Posterior vena cava (tissue), 2 donors: ENCODE measurements at places on chromosomes 13 and 19. TPM values are rescaled to one million over a fixed set of nuclear protein-coding genes. Genes with fewer than 3 reads are reported as not detected.

GRCh38 chr13:95195146-95195545 is 106.1 kb downstream of the ABCC4 start:
- DNase-seq, result no peak

ABCA7 gene
- 4.4 TPM for total RNA-seq

GRCh38 chr19:57389730-57390598 is at the start of gene ZNF548:
Gene ZNF548 (plus strand): TSS chr19:57389854. CDS start chr19:57390100, 246 bp downstream.
- DNase-seq, result peak; percentile 99

- no peak for DNase-seq
Observed at GRCh38 chr19:15441317-15441716, 8.4 kb downstream of the WIZ start.

DNA sequence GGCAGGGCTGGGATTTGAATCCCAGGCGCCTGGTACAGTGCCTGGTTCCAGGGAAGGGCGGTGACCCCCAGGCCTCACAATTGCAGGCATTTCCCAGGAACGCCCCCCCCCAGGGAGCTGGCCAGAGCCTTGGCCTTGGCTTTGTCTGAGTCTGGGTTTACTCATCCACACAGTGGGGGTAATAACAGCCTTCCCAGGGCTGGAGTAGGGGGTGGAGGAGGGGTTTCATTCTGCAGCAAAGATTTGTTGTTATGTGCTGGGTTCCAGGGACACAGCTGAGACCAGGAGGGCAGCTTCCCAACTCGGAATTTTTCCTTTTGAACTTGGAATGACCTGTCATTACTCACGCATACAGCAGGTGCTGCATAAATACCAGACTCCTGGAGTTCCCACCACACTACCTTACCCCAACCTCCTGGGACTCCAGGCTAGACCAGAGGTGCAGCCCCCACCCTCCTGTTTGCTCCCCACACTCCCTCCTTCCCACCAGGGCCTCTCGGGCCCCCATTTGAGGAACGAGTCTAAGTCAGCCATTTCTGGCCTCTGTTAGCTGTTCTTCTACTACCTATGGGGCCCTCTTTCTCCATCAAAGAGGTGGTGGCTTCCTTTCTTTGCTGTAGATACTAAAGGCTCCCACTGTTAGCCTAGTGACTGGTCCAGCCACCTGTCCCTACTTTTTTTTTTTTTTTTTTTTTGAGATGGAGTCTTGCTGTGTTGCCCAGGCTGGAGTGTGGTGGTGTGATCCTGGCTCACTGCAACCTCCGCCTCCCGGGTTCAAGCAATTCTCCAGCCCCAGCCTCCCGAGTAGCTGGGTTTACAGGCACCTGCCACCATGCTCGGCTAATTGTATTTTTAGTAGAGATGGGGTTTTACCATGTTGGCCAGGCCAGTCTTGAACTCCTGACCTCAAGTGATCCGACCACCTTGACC is 1.6 kb upstream of the ADAMTS10 start:
- peak; percentile 95 for DNase-seq

TUBB4A gene
- 0.48 TPM for total RNA-seq

SUGP2 gene
- total RNA-seq, result 50.4 TPM

- DNase-seq, result no peak
Observed at GRCh38 chr13:41488124-41488523, 30.8 kb downstream of the RGCC start.

DNA sequence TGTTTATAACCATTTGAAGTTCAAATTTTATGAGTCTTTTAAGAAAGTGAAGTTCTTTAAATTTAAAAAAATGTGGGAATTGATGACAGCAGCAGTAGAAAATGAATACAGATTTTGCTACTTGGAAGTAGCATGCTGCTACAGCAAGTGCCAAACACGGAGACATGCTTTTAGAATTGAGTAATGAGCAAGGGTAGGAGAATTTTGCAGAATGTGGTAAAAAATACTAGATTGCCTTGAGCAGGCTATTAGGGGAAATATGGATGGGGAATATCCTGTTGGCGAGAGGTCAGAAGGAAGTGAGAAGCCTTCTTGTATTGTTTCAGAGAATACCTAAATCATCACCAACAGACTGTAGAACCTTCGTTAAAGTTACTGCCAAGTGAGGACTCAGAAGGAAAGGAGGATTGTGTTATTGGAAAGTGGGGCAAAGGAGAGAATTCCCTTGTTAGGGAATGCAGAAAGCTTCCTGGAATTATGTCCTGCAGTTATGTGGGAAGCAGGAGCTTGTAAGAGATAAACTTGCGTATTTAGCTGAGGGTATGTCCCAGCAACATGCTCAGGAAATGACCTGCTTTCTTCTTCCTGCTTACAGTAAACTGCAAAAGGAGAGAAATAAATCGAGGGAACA is 32.4 kb upstream of the OXGR1 start:
- DNase-seq, result no peak

DNA sequence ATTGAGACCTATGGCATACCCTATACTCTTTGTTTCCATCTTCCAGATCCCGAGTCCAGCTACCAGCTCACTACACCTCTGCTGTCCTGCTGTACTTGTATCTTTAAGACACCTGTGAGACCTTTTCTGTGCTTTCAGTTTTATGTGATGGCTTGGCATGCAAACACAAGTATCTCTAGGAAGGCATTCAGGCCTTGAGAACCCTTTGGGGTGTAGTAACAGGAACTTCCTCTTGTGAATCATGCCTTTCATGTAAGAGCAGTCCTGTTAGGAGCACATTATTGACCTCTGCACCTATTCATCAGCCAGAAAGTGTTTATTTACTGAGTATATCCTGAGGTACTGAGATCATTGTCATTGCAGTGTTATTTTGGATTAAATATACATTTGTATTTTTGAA is 87.0 kb upstream of the HTR2A start:
- no peak for DNase-seq

- no peak for DNase-seq
Observed at GRCh38 chr13:104577071-104577815, 1511.0 kb upstream of the SLC10A2 start.

GRCh38 chr19:19746286-19747213 is 13.6 kb upstream of the ZNF14 start:
- no peak for DNase-seq

DNA sequence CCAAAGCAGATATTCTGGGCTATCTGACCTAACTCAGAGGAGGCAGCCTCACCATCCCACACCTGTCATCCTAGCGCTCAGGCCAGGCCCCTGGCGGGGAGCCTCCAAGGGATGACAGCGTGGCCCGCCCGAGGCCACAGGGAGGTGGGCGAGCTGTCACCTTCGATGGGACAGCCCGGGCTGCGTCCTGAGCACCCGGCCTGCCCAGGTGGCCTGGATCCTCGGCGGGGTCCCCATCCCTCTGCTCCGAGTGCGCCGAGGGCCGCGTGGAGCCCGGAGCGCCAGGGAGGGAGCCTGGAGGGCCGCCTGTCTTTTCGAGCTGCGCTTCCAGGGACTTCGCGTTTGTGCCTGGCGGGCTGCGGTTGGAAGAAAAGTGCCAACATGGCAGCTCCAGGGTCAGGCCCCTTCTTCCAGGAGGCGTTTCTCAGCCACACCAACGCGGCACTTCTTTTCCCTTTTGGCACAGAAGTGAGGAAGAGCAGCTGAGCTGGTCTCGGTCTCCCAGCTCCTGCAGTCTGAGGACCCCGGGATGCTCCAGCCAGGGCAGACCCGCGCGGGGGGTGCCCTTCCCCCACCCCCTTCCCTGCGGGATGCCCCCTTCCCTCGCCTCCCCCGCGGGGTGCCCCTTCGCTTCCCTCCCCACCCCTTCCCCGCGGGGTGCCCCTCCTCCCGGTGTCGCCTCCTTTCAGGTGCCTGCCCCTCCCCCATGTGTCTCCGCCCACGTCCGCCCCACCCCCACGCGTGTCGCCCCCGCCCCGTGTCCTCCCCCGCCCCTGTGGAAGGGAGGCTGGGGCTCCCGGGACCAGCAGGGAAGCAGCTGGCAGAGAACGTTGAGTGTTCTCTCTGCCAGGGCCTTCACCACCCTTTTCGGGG is 42.3 kb downstream of the GJA3 start:
- peak; percentile 84 for DNase-seq

ZNF497 gene
- 0.14 TPM for total RNA-seq

DNA sequence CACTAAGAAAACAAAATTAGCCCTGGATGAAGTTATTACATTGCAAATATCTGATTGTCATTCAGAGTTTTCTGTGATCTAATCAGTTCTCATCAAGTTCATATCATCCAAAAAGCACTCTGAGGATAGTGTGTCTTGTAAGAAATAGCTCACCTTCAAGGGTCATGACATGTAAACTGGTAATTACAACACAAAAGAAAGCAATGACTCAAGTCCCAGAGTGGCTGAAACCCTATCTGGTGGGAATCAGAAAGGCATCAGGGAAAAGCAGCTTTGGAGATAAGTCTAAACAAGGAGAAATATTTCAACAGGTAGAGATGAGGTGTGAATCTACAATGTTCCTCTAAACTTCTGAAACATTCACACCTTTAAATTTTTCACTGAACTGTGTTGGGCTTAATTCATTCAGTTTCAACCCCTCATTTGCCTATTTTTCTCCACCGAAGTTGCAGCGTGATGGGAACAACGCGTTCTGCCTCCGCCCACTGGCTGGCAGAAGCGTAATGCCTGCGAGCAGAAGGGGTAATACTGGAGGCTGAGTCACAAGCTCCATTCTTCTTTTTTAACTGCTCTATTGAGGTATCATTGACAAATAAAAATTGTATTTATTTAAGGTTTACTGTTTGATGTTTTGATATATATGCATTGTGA is 155.2 kb upstream of the IPO5 start:
- no peak for DNase-seq

- no peak for DNase-seq
Observed at GRCh38 chr19:30029721-30030510, 87.9 kb downstream of the URI1 start.

SWSAP1 gene
- 1.8 TPM for total RNA-seq

GRCh38 chr19:17553256-17553655 is 2.2 kb upstream of the COLGALT1 start:
- DNase-seq, result peak; percentile 87

DNA sequence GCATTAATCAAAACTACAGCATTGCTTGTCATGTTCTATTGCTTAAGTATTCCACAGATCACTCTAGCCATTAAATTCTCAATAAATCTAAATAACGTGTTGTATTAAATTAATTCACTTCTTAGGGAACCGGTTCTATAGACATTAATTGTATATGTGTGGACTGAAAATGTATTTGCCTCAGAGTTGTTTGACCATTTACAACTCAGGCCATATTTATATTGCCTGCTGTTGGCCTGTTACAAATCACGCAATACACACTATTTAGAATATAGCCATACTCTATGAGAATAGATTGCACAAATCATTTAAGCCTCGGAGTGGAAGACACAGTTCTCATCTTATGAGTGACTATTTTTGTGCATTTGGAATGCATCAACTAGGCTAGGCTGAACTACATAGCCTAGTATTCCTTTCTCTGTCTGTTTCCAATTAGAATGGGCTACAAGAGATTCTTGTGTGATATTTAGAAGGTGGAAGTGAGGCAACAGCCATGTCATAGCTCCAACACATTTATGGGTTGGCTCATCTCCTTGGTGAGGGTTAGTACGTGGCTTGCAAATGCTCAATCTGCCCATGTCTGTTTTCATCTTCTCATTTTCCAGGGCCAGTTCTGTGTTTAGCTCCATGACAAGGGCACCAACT is 1116.1 kb downstream of the PCDH9 start:
- no peak for DNase-seq

DNA sequence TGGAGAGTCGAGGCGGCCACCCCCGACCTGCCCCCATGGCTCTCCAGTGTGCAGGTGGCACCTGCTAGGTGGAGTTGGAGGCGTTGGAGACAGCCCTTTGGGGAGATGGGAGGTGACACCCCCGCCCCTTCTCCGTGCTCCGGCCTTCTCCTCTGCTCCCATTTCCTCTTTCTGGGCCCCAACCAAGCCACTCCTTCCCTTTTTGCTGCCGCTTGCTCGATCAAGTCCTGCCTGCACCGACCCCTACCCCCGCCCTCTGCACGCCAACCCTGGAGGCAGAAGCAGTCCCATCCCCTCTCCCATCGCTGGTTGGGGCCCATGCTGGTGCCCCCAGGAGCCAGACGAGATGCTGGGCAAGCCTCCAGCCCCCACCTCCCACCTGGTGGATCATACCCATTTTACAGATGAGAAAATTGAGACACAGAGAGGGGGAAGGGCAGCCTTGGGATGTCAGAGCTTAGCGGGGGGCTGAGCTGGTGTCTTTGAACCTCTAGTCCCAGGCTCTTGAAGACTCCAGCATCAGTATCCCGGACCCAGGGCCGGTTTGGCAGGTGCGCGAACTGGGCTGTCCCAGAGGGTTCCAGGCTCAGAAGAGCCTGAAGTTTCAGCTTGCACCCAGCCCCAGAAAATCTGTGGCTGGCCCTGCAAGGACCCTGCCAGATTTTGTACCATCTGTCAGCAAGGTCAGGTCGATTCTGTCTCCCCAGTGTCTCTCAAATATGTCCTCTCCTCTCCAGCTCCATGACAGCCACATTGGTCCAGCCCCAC is 10.3 kb downstream of the GNA15 start:
- no peak for DNase-seq

- no peak for DNase-seq
Observed at GRCh38 chr13:114173745-114174144, 5.3 kb upstream of the CFAP97D2 start.

GRCh38 chr13:72645521-72645920 is 81.9 kb downstream of the MZT1 start:
- DNase-seq, result no peak
